ENCODE measurements at places on chromosomes 1 and 21. TPM values are rescaled to one million over a fixed set of nuclear protein-coding genes. Genes with fewer than 3 reads are reported as not detected.

DNA sequence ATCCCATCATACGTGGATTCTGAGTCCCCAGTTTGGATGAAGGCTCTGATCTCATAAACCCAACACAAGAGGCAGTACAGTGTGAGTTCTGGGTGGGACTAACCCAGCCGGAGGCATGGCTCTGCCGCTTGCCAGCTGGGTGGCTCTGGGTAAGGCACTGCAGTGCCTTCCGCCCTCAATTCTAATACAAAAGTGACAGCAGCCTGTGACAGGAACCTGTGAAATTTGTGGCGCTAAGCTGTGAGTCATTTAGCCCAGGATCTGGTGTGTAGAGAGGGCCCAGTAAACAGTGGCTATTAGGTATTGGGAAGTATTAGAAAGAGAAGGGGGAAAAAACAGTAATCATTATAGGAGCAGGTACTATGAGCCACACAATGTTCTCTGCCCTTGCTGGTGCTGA, 23.3 kb downstream of the HSPG2 start:
- no peaks in the 10 kb centered on the region for H3K36me3 ChIP-seq
- H3K27me3 ChIP-seq = peaks cover 2% of the 10 kb centered on the region
- no peak overlapping the region for H3K4me3 ChIP-seq
- DNase-seq = no peak
- H3K27ac ChIP-seq = peak overlapping the region; percentile 87

DNA sequence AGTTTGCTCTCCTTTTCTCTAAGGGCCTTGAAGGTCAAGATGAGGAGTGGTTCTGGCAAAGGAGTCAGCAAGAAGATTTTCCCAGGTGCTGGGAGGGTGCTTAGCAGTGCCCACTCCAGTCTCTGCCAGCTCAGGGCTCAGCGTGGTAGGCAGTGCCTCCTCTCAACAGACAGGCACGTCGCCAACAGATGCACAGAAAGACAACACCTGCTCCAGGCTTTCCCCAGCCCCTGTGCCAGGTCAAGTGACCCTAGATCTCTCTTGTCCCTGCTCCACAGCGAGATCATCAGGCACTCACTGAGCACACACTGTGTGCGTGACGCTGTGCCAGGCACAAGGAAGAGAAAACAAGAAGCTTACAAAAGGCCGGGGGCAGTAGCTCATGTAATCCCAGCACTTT, 86.0 kb downstream of the CASZ1 start:
- peak overlapping the region; percentile 46 for H3K27ac ChIP-seq
- peak; percentile 84 for DNase-seq
- peaks cover 39% of the 10 kb centered on the region for H3K4me1 ChIP-seq
- H3K4me3 ChIP-seq = no peak overlapping the region
- H3K27me3 ChIP-seq = no peaks in the 10 kb centered on the region

DNA sequence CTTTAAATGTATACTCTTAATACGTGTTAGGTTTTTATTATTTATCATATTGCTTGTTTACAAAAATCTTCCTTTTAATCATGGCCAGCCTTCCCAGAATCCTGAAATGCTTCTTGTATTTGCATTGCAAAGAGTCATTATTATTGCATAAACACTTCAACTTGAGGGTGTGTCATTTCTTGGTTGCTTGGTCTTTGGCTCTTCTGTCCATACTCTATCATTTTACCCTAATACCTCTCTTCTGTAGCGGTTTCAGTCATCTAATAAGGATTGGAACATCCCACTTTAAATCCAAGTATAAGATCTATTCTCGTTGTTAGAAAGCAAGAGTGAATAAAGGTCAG, 200.6 kb upstream of the CACYBP start:
- DNase-seq = no peak
- H3K27me3 ChIP-seq = no peaks in the 10 kb centered on the region
- no peaks in the 10 kb centered on the region for H3K36me3 ChIP-seq
- H3K4me3 ChIP-seq = peak overlapping the region; percentile 63

- H3K4me1 ChIP-seq = no peaks in the 10 kb centered on the region
- H3K36me3 ChIP-seq = no peaks in the 10 kb centered on the region
- no peak for DNase-seq
- H3K27me3 ChIP-seq = no peaks in the 10 kb centered on the region
Measured at GRCh38 chr1:175262621-175263020, 70.0 kb upstream of the KIAA0040 start.

Gene DR1
- total RNA-seq = 41.3 TPM

DNA sequence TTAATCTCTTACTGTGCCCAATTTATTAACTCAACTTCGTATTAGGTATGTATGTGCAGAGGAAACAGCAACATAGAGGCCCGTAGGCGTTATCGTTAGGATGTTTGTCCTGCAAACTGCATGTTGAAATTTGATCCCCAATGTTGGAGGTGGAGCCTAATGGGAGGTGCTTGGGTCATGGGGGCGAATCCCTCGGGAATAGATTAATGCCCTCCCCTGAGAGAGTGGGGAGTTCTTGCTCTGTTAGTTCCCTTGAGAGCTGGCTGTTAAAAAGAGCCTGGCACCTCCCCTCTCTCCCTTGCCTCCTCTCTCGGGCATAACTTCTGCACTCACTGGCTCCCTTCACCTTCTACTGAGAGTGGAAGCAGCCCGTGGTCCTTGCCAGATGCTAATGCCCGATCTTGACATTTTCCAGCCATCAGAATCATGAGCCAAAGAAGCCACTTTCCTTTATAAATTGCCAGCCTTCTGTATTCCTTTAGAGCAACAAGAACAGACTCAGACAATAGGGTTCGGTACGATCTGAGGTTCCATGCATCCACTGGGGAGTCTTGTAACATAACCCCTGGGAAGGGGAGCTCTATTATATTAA, 149.0 kb upstream of the RAB4A start:
- no peak for DNase-seq
- no peaks in the 10 kb centered on the region for H3K36me3 ChIP-seq
- H3K4me1 ChIP-seq = no peaks in the 10 kb centered on the region
- H3K27ac ChIP-seq = no peak overlapping the region
- H3K27me3 ChIP-seq = no peaks in the 10 kb centered on the region

DNA sequence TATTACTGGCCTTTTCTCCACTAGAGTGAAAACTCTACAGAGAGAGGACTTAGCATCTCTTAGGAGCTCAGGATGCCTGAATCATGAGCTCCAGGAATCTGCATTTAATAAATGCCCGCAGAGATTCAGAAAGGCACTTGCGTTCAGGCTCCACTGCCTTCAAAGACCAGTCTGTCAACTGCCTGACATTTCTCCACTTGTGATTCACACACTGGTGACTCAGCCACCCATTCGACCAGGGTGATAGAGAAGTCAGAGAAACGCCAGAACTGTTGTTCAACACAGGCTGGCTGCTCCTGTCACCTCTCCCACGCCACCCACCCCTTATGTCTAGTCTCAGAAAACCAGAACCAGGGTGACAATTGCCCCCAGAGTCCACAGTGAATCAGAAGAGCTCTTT, 26.9 kb upstream of the LBR start:
- H3K4me3 ChIP-seq = no peak overlapping the region
- H3K36me3 ChIP-seq = no peaks in the 10 kb centered on the region
- H3K4me1 ChIP-seq = no peaks in the 10 kb centered on the region
- H3K27ac ChIP-seq = no peak overlapping the region
- DNase-seq = peak; percentile 16
- no peaks in the 10 kb centered on the region for H3K27me3 ChIP-seq

DNA sequence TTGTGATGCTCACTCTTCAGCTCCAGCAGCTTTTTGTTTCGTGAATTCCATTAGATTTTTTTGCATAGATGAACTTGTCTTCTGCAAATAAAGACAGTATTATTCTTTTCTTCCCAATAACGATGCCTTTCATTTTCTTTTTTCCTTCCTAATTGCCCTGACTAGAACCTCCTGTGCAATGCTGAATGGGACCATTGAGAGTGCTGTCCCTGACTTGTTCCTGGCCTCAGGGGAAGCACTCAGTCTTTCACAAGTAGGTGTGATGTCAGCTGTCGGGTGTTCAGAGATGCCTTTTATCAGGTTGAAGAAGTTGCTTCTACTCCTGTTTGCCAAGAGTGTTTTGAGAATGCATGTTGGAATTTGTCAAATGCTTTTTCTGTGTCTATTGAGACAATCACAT, 64.3 kb upstream of the ADARB1 start:
- DNase-seq = no peak
- no peak overlapping the region for H3K27ac ChIP-seq
- H3K27me3 ChIP-seq = no peaks in the 10 kb centered on the region
- peaks cover 15% of the 10 kb centered on the region for H3K4me1 ChIP-seq
- no peak overlapping the region for H3K4me3 ChIP-seq

DNA sequence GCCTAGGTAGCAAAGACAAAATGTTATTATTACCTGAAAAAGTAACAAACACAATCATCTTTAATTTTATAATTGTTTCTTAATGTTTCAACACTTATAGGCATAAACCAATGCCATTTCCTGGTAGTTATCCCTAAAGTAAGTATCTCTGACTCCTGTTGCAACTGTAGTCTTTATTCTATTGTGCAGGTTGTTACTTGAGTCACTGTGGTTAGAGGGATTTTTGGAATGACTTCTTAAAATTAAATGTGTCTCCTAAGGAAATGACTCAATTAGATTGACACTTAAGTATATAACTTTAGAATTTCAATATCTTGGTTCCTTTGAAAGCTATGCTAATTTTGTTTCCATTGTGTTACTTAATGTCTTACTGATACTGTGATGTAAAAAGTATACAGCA, 143.9 kb downstream of the PHTF1 start:
- H3K27me3 ChIP-seq = no peaks in the 10 kb centered on the region
- no peaks in the 10 kb centered on the region for H3K36me3 ChIP-seq
- no peaks in the 10 kb centered on the region for H3K4me1 ChIP-seq
- H3K4me3 ChIP-seq = no peak overlapping the region
- DNase-seq = no peak

Gene TNFRSF9
- total RNA-seq = not detected

GRCh38 chr1:234745276-234745675, 135.3 kb upstream of the IRF2BP2 start:
- H3K36me3 ChIP-seq = no peaks in the 10 kb centered on the region
- no peak overlapping the region for H3K4me3 ChIP-seq
- peaks cover 9% of the 10 kb centered on the region for H3K4me1 ChIP-seq
- H3K27me3 ChIP-seq = no peaks in the 10 kb centered on the region
- no peak for DNase-seq

Gene KDF1
- total RNA-seq = not detected

Gene GABPA
- total RNA-seq = 12.1 TPM

- no peak for DNase-seq
- peaks cover 26% of the 10 kb centered on the region for H3K27me3 ChIP-seq
- no peaks in the 10 kb centered on the region for H3K36me3 ChIP-seq
- no peak overlapping the region for H3K27ac ChIP-seq
Measured at GRCh38 chr1:157103268-157103667, 3.7 kb upstream of the ETV3L start.

DNA sequence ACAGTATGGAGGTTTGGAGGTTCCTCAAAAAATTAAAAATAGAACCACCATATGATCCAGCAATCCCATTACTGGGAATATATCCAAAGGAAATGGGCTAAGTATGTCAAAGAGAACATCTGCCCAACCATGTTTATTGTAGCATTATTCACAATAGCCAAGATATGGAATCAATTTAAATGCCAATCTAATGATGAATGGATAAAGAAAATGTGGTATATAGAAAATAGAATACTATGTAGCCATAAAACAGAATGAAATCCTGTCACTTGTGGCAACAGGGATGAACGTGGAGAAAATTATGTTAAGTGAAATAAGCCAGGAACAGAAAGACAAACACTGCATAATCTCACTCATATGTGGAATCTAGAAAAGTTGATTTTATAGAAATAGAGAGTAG, 201.7 kb upstream of the AJAP1 start:
- H3K4me3 ChIP-seq = no peak overlapping the region
- H3K36me3 ChIP-seq = no peaks in the 10 kb centered on the region
- H3K27me3 ChIP-seq = no peaks in the 10 kb centered on the region
- H3K4me1 ChIP-seq = no peaks in the 10 kb centered on the region

GRCh38 chr1:108704496-108704895, 8.2 kb upstream of the FNDC7 start:
- DNase-seq = no peak
- no peak overlapping the region for H3K4me3 ChIP-seq
- H3K27ac ChIP-seq = no peak overlapping the region
- H3K36me3 ChIP-seq = peaks cover 25% of the 10 kb centered on the region
- H3K4me1 ChIP-seq = no peaks in the 10 kb centered on the region

DNA sequence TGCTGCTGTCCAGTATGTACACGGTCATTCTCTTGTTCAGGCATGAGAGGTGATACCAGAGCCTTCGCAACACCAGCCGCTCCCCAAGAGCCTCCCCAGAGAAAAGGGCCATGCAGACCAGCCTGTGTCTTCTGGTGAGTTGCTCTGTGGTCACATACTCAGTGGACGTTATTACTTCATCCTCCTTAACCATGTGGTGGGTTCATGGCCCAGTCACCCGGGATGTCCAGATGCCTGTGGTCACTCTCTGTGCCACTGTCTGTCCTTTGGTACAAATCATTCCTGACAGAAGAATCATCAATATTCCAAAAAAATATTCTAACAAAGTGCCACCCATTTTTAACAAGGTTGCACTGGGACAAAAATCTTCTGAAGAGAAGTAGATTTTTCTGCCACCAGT, 8.8 kb upstream of the ZNF124 start:
- DNase-seq = no peak
- H3K36me3 ChIP-seq = no peaks in the 10 kb centered on the region
- no peak overlapping the region for H3K4me3 ChIP-seq
- H3K27me3 ChIP-seq = no peaks in the 10 kb centered on the region

DNA sequence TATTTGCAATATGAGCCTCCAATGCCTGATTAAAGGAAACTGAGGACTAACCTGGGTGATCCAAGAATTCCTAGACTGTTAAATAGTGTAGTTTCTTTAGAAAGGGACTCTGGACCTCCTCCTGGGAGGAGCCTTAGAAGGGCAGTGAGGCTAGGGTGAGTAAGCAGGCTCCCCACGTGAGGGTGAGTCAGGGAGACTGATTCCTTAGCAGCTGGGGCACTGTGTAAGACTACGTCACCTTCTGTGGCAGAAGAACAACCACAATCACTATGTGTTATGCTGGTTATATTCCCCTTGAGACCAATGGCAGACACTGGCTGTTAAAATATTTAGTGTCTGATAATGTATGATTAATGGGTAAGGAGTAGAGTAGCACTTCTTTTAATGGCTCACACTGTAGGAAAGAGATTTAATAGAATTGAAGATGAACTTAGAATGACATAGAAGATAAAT, 53.3 kb upstream of the SYT14 start:
- H3K27me3 ChIP-seq = no peaks in the 10 kb centered on the region
- DNase-seq = peak; percentile 59
- no peak overlapping the region for H3K27ac ChIP-seq

Gene NHLH1
- total RNA-seq = 0.20 TPM

Gene FCRL1
- total RNA-seq = not detected

Gene ATP1A4
- 0.50 TPM for total RNA-seq

Gene CD160
- total RNA-seq = not detected

Gene ATXN7L2
- total RNA-seq = 14.1 TPM
